T follicular helper cell (primary cell): ENCODE measurements at places on chromosomes 11 and 22.

GRCh38 chr11:45648931-45649330 is 16.5 kb downstream of the CHST1 start:
- no peak for DNase-seq

- no peak for DNase-seq
These were observed 11.0 kb upstream of the SCARF2 start for GRCh38 chr22:20448630-20449029.

- DNase-seq = no peak
These were observed 6.0 kb upstream of the XKR3 start for GRCh38 chr22:16831257-16831656.

DNA sequence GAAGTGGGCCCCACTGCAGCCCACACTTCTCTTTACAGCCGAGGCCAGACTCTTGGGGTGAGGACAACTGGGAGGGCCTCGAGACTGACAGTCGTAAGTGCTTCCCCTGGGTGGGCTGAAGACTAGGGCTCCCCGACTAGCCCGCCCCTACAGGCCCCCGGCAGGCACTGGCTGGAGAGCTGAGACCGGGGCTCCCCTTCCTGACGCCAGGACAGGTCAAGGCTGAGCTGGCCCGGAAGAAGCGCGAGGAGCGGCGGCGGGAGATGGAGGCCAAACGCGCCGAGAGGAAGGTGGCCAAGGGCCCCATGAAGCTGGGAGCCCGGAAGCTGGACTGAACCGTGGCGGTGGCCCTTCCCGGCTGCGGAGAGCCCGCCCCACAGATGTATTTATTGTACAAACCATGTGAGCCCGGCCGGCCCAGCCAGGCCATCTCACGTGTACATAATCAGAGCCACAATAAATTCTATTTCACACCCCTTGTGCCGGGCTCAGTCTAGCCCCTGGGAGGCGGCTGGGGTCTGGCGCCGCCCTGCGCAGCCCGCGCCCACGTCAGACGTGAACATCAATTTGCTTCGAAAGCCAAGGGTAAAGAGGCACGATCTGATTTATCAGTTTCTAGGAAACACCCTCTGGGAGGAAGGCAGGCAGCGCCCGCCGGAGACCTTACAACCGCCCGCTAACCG is 13.5 kb downstream of the SCYL1 start:
- no peak for DNase-seq

GRCh38 chr11:64841592-64842365 is 2.7 kb downstream of the CDC42BPG start:
- no peak for DNase-seq

- no peak for DNase-seq
These were observed 71.0 kb upstream of the KCNQ1OT1 start for GRCh38 chr11:2770761-2771301.

GRCh38 chr22:39466228-39467006 is 9.6 kb downstream of the MGAT3 start:
- DNase-seq = no peak

- no peak for DNase-seq
These were observed 88.6 kb upstream of the LMO1 start for GRCh38 chr11:8352103-8352875.

- DNase-seq = peak; percentile 39
These were observed 13.1 kb upstream of the RPS19BP1 start for GRCh38 chr22:39545386-39546365.

DNA sequence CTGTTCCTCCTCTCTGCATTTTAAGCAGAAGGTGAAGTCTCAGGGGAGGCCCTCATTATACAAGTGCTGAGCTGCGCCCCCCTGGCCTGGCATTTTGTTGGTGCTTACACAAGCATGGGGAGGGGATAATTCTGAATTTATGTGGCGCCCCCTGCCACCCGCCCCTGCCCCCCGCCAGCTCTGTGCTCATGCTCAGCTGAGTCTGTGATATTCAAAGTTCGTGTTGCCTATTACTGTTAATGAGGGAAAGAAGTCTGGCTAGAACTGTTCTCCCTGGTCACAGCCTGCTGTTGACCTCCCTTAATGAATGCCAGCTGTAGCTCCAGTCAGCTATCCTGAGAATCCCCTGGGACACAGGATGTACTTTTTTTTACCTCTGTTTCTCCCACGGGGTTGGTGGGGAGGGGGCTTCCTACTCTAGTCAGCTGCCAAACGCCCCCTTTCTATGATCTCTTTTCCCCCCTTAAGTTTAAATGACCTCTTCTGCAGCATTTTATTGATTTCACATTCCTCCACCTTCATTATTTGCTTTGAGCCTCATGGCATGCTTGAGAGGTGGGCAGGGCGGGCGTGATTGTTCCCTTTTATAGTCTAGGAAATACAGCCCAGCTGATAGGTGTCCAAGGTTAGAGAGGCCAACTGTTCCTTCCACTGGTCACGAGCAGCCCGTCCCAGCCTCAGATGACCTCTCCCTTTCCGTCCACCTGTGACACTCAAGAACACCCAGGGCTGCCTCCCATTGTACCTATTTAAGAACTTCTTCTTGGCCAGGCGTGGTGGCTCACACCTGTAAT is 12.2 kb downstream of the USP2 start:
- no peak for DNase-seq

DNA sequence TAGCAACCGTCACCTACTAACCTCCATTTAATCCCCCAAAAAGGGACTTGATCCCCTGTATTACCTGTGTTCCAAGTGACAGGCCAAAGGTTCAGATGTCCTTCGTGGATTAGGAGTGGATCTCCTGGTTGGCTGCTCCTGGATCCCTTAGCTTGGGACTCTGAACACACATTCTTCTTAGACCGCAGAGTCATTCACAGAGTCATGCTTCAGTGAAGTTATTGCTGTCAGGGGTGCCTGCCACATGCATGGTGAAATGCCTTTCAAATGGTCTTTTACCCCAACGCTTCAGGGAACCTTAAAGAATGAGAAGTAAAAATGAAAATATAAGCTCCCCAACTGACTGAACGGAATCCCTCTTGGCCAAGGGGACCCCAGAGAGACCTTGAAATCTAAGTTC is 49.1 kb downstream of the ADAMTS8 start:
- DNase-seq = no peak

- no peak for DNase-seq
These were observed 51.8 kb downstream of the ARFGAP3 start for GRCh38 chr22:42805016-42805997.

DNA sequence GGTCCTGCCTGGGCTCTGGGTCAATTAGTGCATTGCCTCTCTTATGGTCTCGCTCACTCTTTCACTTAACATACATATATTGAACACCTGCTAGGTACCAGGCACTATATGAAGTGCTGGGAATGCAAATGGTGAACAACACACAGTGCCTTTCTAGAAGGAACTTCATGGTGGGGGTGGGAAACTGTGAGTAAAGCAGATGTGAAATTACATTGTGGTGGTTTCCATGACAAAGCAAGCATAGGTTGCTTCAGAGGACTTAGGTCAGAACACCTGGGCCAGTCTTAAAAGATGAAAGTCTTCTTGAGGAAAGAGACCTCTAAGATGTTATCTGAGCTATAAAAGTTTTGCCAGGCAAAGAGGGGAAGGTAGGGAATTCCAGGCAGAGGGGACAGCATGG is 231.3 kb downstream of the BUD13 start:
- DNase-seq = no peak

DNA sequence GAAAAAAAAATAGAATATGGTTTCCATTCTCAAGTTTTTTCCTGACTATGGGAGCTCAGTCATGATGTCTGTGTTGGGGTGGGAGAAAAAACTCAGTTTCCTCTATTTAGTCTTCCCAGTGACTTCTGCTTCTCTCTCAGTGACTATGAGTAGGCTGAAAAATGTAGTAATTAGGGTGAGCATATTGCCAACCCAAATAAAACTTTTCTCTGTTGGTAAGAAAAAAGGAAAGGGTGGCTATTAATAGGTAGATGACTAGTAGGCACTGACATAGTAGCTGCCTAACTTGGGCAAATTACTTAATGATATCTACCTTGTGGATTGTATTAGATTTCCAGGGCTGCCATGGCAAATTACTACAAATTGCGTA is 34.2 kb upstream of the BIRC3 start:
- DNase-seq = no peak

- DNase-seq = no peak
These were observed 1.2 kb upstream of the SMIM35 start for GRCh38 chr11:118087931-118088330.

- DNase-seq = peak; percentile 8
These were observed 10.6 kb downstream of the TMEM184B start for GRCh38 chr22:38262051-38262795.

GRCh38 chr22:48335442-48336139 is 1492.1 kb downstream of the BRD1 start:
- no peak for DNase-seq

GRCh38 chr11:34957606-34958005 is 41.2 kb downstream of the PDHX start:
- DNase-seq = no peak

- DNase-seq = no peak
These were observed 32.2 kb downstream of the CSNK2A3 start for GRCh38 chr11:11320825-11321224.

DNA sequence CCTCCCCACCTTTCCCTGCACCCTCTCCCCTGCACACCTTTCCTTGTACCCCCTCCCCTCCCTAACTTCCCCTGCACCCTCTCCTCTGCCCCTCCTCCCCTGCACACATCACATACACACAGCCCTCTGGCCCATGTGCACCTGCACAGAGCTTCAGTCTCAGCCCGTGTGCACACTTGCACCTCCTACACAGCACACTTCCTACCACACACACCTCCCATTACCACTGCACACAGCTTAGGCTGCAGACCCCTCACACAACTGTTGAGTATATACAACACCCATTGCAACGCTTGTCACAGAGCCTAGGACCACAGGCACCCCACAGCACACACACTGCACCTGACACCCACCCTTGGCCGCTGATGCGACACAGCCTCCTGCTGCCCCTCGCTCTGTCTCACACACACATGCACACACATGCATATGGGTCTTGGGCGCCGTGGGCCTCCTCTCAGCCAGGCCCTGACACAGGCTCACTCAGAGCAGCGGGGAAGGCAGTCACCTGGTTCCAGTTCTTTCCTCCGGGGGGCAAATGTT is 411 bp downstream of the SIGIRR start:
- no peak for DNase-seq

DNA sequence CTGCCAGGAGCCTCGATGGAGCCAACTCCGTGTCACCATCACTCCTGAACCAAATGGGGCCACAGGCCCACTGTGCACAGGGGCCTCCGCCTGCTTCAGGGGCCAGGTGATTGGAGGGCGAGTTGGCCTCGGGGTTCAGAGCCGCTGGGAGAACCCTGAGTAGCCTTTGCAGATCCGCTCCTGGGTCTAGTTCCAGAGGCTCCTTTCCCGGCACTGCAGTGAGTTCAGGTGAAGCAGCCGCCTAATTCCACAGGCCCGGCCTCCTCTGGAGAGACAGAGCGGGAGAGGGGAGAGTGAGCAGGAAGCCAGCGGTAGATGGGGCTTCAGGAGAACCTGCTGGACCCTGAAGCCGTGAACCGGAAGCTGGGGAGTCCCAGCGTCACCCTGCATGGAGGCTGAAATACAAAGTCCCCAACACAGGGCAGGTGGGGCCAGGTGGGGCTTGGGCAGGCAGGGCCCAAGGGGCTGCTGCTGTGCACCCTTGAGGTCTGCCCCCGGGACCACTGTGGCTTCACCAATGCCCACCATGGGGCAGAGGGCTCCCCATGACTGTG is 22.5 kb downstream of the DRD4 start:
- no peak for DNase-seq

- no peak for DNase-seq
These were observed 13.9 kb downstream of the HIPK3 start for GRCh38 chr11:33271059-33271458.

DNA sequence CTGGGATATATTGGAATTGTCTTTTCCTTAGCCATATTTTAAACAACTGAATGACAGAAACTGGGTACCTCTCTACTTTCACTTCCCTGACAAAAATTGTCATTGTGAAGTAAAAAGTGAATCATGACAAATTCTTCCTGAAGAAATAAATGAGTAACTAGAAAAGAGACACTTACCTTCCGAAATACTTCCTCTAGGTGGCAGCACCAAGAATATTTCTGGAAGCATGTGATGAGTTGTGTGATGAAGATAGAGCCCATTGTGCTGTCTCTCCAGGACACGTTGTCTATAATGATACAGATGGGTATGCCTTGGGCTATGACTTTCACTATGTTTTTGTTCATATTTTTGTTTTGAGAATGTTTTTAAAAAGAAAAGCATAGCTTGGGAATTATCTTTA is 21.5 kb downstream of the CASP4 start:
- no peak for DNase-seq

GRCh38 chr11:62555464-62556107 is 9.0 kb upstream of the AHNAK start:
- peak; percentile 69 for DNase-seq

- no peak for DNase-seq
These were observed 41.0 kb upstream of the MS4A8 start for GRCh38 chr11:60658409-60658808.

- DNase-seq = no peak
These were observed 312.5 kb downstream of the TENM4 start for GRCh38 chr11:79128291-79128690.

- no peak for DNase-seq
These were observed 324.8 kb downstream of the MN1 start for GRCh38 chr22:27476729-27477128.

GRCh38 chr11:123103326-123103980 is 41.5 kb upstream of the HSPA8 start:
- DNase-seq = peak; percentile 9

GRCh38 chr22:48568736-48569330 is 1258.8 kb downstream of the BRD1 start:
- no peak for DNase-seq

- no peak for DNase-seq
These were observed 11.1 kb downstream of the SIPA1 start for GRCh38 chr11:65648997-65649493.

GRCh38 chr11:8826901-8827560 is 84.0 kb upstream of the AKIP1 start:
- DNase-seq = no peak

DNA sequence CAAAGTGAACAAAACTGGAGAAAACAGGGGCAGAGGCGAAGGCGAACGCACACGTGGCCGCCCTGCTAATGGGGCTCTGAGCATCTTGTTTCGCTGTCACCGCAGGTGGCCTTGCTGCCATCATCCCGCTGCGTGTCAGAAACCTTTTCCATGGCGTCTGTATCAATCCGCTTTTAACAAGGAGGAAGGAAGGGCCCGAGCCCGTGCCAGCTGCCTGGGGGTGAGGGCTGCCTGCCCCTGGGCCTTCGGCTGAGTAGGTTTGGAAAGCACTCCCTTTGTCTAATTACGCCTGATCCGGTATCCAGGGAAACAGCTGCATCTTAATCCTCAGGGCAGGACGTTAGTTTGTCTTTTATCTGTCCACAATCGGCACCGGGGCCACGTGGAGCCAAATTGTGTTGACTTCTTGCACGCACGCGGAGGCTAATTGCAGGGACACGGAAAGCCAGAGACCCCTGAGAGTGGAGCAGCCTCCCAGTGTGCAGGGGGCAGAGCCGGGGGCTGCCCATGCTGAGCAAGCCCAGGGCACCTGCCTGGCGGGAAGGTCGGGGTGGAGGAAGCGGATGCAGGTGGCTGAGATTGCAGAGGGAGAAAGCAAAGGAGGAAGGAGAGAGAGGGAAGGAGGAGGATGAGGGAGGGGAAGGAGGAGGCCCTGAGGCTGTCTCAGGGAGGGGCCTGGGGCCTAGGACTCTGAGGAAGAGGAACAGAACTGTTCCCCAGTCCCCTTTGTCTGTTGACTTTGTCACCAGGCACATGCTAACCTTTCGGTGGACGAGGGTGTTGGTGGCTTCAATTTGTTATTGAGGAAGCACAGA is 19.2 kb upstream of the TH start:
- DNase-seq = no peak

- DNase-seq = no peak
These were observed 27.2 kb downstream of the CSF2RB start for GRCh38 chr22:36940676-36941075.

GRCh38 chr11:84503503-84503902 is 1123.6 kb downstream of the DLG2 start:
- no peak for DNase-seq

- no peak for DNase-seq
These were observed 18.8 kb downstream of the IL17REL start for GRCh38 chr22:49993649-49994360.
